HS-5 (cell line): ENCODE measurements at places on chromosomes 4 and X.

DNA sequence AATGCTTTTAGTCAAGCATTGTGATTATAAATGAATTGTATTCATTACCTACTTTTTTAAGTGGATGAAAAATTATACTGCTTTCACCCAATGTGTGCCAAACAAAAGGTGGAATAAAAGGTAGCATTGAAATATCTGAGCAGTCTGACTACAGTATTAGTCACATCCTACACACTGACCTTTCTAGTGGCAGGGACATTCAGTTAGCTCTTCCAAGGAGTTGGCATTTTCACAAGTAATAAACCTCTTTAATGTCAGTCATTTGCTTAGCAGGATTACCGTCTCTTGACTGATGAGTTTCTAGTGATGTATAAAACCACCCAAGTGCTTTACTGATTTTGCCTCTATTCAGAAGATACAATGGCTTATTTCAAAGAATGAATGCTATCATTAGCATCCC is 687.9 kb downstream of the ARAP2 start:
- DNase-seq, result no peak

DNA sequence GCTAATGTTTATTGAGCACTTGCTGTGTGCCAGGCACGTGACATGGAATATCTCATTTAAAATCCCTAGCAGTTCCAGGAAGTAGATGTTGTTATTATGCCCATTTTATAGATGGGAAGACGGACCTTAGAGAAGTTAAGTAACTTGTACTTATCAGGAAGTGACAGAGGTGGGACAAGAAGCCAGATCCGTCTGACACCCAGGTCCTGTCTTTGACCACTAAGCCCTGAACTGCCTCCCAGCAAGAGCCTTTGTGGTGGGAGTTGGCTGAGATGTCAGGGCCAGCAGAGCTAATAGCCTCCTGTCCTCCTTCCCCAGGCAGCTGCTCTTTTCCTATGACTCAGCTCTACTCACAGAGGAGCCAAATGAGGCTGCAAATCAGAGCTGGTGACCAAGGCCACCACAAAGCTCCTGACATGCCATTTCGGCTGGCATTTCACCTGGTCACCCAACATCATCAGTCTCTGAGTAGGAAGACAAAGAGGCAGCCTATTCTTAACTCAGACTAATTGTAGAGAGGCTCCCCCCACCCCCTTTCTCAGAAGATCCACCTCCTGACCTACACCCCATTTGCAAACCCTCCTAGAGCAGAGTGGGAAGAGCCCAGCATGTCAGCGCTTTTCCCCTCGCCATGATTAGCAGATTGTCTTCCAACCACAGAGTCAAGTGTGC is 175.1 kb upstream of the KIT start:
- no peak for DNase-seq

DNA sequence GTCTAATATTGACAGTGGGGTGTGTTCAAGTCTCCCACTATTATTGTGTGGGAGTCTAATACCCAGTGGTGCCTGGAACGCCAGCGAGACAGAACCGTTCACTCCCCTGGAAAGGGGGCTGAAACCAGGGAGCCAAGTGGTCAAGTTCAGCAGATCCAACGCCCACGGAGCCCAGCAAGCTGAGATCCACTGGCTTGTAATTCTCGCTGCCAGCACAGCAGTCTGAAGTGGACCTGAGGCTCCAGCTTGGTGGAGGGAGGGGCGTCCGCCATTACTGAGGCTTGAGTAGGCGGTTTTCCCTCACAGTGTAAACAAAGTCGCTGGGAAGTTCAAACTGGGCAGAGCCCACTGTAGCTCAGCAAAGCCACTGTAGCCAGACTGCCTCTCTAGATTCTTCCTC is 407.3 kb downstream of the DMD start:
- no peak for DNase-seq

DNA sequence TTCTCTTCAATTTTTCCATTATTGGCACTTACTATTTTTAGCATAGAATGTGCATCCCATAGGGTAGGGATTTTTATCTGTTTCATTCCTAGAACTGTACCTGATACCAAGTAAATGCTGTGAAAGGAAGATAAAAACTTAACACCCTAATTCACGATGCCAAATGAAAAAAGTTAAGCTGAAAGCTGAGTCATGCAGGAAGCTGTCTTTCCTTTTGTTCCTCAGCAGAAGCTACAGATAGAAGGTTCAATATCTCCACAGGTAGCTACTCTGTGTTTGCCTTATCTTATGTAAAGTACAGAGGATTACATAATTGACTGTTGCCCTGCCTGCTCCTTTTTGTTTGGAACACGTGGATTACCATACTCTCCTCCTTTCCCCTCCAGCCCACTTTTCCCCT is 77.0 kb downstream of the LRP2BP start:
- DNase-seq, result no peak

GRCh38 chr4:139801895-139802294 is 136.3 kb downstream of the MGST2 start:
- no peak for DNase-seq

DNA sequence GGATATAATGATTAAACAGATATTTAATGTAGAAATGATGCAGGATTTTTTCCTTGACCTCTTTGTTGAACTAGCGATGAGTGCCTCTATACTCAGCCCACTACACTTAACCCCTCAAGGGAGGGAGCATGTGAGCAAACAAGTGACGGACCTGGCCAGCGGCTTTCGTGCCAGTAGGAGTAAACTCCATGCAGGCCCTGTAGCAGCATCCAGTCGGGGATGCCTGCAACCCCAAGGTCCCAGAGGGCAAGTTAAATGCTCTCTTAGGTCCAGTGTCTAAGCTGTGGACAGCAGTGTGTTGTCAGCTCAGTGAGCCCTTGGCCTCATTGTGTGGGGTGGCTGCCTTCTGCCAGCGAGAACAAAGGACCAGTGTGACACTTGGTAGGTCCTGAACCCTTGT is 708.7 kb downstream of the TECRL start:
- no peak for DNase-seq

GRCh38 chrX:38347136-38347535 is 5.3 kb upstream of the OTC start:
- peak; percentile 46 for DNase-seq

- no peak for DNase-seq
Measured at GRCh38 chr4:126995235-126995634, 637.5 kb upstream of the INTU start.

DNA sequence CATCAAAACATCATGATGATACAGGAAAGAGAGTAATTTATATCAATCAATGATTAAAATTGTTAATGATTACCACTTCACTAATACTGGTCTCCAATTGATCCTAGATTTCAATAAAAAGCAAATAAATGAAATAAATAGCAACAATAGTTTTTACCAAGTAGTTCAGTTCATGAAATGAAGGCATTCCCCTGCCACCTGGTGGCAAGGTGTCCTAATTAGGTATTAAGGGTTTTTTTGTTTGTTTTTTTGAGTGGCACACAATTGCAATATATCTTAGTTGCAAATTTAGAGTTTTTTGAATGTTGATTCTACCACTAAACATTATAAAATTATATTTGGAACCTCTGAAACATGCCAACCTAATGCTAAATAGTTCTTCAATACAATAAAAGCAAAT is 157.4 kb upstream of the PDE5A start:
- DNase-seq, result no peak

GRCh38 chr4:47972181-47972580 is 44.3 kb downstream of the CNGA1 start:
- DNase-seq, result no peak
